ENCODE measurements at places on chromosomes 12 and 14.

- no peak for DNase-seq
Measured at GRCh38 chr14:68525516-68525915, 267.4 kb downstream of the ZFP36L1 start.

- DNase-seq = no peak
Measured at GRCh38 chr12:84689638-84690037, 223.0 kb downstream of the SLC6A15 start.

- DNase-seq = peak; percentile 10
Measured at GRCh38 chr12:45049912-45050750, 768 bp downstream of the DBX2 start.

GRCh38 chr12:130452546-130452945 lies 114.9 kb downstream of the PIWIL1 start:
- DNase-seq = no peak

DNA sequence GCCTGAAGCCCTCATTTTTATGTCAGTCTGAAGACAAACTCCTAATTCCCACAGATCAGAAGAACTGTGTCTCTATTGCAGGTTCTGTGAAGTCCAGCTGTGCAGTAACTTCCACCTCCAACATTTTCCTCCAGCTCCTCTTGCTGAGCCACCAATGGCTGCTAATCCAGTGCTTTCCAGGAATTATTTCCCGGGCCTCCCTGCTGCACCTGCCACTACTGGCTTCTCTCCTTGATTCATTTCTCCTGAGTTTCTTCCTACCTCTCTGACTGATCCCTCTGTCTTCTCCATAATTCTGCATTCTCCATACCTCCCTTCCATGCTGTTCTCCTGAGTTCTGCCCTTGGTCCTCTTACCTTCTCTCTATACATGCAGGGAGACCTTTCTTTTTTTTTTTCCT lies 21.2 kb downstream of the CALCOCO1 start:
- DNase-seq = no peak

GRCh38 chr12:52024845-52025230 lies 18.1 kb downstream of the TAMALIN start:
- peak; percentile 82 for DNase-seq

DNA sequence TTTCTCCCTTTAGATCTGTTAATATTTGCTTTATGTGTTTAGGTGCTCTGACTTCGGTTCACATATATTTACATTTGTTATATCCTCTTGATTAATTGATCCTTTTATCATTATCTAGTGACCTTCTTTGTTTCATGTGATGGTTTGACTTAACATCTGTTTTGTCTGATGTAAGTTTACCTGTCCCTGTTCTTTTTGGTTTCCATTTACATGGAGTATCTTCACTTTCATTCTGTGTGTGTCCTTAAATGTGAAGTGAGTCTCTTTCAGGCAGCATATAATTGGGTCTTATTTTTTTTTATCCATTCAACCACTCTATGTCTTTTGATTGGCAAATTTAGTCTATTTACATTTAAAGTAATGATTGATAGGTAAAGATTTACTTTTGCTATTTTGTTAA lies 24.2 kb downstream of the TRMT5 start:
- no peak for DNase-seq

DNA sequence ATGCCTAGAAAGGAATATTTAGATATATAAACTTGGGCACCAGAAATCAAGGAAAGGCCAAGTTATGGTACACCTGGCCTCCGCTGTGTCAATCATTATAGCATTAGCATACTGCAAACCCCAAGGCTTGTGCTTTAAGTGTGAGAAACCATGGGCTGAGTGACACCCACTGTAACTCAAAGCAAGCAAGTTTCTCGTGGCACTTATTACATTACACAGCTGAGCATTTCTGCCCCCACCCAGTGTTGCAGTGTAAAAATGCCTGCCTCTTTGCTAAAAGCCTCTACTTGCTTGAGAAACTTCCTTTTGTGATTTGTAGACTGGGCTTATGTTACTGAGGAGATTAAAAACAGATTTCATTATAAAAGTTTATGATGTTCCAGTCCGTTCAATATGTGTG lies 122.0 kb downstream of the TGFB3 start:
- DNase-seq = no peak

GRCh38 chr12:68271346-68271745 lies 17.9 kb upstream of the IL22 start:
- no peak for DNase-seq

- DNase-seq = peak; percentile 68
Measured at GRCh38 chr12:104643819-104644669, 187.3 kb downstream of the CHST11 start.

- DNase-seq = peak; percentile 30
Measured at GRCh38 chr12:14664434-14665023, 31.9 kb downstream of the GUCY2C start.

DNA sequence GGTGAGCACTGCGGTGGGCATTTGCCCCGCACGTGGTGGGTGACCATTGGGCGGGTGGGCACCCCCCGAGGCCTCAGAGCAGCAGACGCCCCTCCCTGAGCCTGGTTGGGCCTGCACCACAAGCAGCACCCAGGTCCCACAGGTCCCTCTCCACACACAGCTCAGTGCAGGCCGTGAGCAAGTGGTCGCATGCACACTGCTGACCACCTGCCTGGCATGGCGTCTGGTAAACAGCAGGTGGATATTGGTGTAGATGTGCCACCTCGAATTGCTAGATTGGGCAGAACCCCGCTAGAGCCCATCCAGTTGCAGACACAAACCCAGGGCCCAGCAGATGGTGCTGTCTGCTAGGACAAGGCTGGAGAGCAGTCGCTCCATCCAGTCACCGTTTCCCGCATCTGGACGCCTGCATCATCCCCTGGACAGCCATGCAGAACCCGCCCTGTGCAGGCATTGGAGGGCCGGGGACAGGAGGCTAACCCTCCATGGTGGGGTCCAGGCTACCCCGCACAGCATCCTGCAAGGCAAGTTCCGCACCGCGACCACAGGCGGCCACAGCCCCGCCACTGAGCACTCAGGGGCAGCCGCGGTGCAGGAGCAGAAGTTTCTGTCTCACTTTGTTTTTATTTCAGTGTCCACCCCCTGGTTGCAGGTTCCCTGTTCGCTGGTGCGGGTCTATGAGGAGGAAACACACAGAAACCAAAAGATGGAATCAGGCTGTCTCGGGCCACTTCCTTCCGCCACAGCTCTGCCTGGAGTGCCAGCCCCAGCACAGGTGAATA lies 45.6 kb upstream of the RIMBP2 start:
- DNase-seq = no peak

DNA sequence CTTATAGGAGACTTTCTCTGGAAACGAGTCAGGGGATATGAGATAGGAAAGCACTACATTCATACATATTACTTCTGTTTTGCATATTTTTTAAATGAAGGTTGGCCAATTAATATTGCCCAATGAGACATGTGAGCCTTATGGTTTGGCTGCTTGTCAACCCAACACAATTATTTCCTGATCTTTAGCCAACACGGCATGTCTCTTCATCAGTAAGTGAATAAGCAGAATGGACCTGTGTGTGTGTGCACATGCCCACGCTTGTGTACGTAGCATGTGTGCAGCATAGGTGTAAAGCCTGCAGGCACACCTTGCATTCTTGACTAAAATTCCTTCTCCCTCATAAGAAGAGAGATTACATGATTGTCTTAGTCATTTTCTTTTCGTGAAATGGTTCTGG lies 88.3 kb downstream of the STON2 start:
- no peak for DNase-seq

DNA sequence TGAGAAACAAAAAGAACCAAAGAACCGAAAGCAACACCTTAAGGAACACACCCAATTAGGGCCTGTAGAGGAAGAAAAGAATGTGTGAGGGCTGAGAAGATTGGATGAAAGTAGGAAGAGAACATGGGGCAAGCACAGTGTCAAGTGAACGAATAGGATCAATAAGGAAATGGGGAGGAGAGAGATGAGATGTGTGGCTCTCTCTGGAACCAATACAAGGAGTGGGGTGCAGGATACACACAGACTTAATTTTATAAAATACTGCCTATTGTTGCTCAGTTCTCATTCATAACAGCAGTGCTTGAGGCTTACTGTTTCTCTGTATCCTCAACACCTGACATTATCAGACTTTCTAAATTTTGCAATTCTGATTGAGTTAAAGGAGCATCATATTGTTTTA lies 93.3 kb downstream of the MYRFL start:
- no peak for DNase-seq

- no peak for DNase-seq
Measured at GRCh38 chr14:69039288-69039628, 60.2 kb upstream of the ACTN1 start.

DNA sequence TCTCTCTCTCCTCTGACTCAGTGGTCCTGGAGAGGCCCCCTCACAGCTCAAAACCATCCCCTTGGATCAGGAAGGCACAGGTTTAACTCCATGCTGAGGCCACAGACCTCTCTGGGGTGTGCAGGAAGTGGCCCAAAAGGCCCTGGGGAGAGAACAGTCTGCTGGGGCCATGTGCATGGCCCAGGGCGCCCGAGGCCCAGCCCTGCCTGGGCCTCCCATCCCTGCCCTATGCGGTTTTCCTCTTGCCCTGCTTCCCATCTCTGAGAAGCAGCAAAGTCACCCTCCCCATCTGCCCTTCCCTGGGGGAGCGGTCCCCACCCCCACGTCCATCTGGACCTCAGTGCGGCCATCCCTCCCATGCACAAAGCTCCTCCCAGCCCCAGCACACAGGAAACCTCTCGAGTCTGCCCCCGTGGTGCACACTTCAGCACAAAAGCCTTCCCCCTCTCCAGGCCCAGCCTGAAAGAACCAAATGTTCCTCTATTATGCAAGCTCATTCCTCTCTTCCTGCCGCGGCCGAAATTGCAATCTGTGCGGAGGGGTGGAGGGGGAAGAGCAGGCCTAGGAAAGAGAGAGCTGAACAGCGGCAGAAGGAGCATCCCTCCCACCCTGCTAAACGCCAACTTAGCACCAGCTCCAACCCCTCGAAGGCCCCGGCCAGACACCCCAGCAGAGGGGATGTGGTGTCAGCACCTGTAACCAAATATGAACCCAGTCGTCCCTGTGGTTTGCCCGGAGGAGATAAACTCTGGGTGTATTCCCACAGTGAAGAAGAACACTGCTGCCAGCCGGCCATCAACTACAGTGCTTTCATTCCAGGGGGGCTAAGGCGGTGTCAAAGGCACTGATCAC lies 108.5 kb downstream of the SCARB1 start:
- peak; percentile 84 for DNase-seq

DNA sequence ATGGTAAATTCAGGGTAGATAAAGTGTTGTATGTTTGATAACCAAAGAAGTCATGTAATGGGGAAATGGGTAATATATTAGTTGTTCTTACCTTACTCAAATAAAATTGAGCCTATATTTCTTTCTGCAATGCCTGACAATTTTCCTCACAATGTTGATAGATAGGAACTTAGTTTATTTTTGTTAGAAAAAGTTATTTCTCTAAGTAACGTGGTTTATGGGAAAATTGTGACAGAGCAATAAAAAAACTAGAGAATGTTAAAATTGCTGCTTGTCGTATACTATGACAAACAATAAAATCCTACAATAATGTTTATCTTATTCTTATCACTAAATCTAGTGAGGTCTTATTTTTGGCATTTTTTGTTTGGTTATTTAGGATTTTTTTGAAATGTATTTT lies 534.1 kb downstream of the TMTC2 start:
- DNase-seq = no peak

DNA sequence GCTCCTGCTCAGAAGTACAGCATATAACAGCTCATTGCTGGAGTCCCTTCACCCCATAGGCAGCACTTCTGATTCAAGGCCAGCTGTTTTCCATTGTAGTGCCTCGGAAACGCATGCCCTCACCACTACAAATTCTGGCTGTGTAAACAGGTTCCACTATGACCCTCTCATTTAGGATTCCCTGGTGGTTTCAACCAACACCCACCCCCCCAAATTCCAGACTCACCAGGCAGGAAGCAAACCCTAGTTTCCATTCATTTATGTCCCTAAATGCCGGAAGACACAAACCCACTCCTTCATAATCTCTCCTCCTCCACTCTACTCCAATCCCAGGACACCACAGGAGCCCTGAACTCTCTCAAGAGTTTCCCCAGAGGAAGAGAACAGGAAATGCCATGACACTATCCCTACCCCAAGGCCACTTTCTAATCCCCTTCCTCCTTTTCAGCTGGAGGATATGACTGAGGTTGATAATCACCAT lies 75.9 kb upstream of the TMPO start:
- no peak for DNase-seq

- no peak for DNase-seq
Measured at GRCh38 chr12:2299206-2299605, 246.4 kb downstream of the CACNA1C start.

GRCh38 chr12:21502164-21502496 lies 541 bp downstream of the GOLT1B start:
- peak; percentile 26 for DNase-seq

- no peak for DNase-seq
Measured at GRCh38 chr12:93237235-93237915, 140.3 kb upstream of the NUDT4 start.

GRCh38 chr12:69042970-69043369 lies 110.0 kb upstream of the CPM start:
- DNase-seq = no peak

DNA sequence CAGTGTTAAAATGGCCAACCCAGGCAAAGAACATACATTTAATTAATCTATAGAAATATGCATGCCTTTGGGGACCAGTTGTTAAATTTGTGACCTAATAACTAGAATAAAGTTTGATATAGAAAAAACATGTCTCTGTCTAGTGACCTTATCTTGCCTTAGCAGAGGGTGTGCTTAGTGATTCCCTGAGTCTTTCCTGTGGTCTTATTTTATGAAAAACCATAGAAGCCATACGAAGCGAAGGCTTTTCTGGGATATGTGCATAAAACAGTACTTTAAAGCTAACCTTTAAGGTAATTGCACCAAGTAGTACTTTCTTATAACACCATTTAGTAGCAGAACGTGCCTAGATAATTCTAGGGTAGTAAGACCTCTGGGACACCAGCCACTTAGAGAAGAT lies 379.4 kb downstream of the ZFP36L1 start:
- DNase-seq = no peak

DNA sequence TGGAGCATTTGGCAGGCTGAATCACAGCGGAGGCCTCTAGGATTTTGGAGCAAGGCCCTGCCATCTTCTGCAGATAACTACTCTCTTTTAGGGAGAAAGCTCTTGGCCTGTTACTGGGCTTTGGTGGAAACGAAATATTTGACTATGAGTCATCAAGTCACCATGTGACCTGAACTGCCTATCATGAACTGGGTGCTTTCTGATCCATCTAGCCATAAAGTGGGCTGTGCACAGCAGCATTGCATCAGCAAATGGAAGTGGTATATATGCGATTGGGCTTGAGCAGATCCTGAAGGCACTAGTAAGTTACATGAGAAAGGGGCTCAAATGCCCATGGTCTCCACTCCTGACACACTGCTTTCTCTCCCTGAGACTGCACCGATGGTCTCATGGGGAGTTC lies 21.1 kb downstream of the GYS2 start:
- no peak for DNase-seq

GRCh38 chr12:9604287-9604686 lies 3.4 kb downstream of the KLRB1 start:
- DNase-seq = no peak

GRCh38 chr12:3097186-3097804 lies 20.1 kb downstream of the TSPAN9 start:
- DNase-seq = peak; percentile 92

GRCh38 chr14:66099931-66100330 lies 386.2 kb upstream of the CCDC196 start:
- no peak for DNase-seq
